Stimulated activated CD4-positive, alpha-beta T cell treated with anti-CD3 and anti-CD28 coated beads, Interleukin-12 subunit alpha, Interleukin-12 subunit beta, amount 100 ng/mL, for 4 hours (primary cell): ENCODE measurements at places on chromosomes 13 and 19.
A peak's percentile ranks its signal among the peaks of the same experiment; 100 is the strongest.

GRCh38 chr13:93736081-93736480 is 509.5 kb downstream of the GPC6 start:
- DNase-seq: no peak

DNA sequence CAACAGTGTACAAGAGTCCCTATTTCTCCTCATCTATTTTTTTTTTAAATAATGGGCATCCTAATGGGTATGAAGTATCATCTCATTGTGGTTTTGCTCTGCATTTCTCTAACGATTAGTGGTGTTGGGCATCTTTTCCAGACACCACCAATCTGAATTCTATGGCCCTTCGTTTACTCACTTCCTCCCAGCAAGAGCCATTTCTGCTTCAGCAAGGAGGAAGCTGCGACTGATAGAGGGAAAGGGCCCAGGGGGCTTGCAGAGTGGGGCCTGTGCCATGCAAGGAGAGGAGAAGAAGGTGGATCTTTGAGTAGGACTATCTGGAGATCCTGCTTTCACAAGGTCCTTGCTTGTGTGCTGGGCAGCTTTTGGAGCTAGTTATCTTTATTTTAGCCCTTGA is 58.0 kb downstream of the USPL1 start:
- DNase-seq: no peak

GRCh38 chr13:46160065-46160464 is 21.9 kb downstream of the LCP1 start:
- DNase-seq: no peak

DNA sequence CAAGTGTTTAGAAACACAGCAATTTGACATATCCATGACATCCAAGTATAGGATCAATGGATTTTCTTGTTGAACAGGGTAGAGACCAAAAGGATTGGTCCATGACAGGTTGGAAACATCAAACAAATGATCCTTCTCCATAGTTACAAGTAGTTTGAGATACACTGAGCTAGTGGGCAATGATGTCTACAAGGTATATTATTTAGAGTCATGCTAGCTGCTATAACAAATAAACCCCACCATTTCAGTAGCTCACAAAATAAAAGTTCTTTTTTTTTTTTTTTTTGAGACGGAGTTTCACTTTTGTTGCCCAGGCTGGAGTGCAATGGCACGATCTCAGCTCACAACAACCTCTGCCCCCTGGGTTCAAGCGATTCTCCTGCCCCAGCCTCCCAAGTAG is 4.9 kb upstream of the HAUS5 start:
- DNase-seq: no peak

- DNase-seq: no peak
These were observed 264.8 kb upstream of the SPRY2 start for GRCh38 chr13:80605716-80606115.

DNA sequence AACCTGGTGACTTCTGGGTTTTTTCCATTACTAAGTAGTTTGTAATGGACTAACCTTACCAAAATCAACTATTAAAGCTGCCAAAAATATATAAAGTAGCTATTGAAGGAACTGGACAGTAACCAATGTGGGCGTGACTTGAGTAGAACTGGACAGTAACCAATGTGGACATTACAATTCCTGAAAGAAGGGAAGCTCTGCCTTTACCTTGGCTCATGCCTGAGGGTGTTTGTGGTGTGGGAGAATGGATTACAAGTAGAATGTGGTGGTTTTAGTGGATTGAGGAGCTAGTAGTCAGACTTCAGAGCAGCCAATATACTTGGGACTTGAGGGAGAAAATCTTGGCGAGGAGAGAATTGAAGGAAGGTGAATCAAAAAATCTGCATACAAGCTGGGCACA is 17.5 kb downstream of the LRRC63 start:
- no peak for DNase-seq

DNA sequence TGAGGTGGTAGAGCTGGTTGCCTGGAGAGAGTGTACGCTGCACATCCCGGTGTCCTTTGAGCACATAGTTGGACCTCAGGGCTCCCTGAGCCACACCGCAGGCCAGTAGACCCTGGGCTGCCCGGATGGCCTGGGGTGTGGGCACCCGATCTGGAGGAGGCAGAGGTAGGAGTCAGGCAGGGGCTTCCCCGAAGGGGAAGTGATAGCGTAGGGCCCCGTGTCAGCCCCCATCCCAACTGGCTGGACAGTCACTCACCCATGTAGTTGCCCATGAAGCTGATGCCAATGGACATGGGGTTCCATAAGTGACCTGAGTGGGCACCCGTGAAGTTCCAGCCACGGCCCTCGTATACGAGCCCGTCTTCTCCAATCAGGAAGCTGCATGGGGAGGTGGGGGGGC is 3.6 kb downstream of the PGLYRP1 start:
- DNase-seq: no peak

DNA sequence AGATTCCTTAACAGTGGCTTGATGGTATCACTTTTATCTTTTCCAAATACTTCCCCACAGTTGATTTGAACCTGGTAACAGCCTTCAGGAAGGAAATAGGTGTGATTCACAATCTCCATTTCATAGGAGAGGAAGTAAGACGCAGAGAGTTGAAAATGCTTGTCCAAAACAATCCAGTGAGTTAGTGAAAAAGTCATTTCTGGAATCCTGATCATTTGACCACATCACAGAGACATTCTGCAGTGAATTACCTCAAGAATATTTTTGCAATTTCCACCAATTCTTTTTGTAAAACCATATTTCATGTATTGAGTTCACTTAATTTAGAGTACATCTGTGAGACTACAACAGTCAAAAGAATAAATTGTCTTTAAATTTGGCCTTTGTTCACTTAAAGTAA is 292.8 kb downstream of the DCLK1 start:
- DNase-seq: no peak

- no peak for DNase-seq
These were observed 8.2 kb upstream of the ZNF77 start for GRCh38 chr19:2952953-2953481.

GRCh38 chr13:77300176-77301037 is 26.5 kb downstream of the MYCBP2 start:
- no peak for DNase-seq

DNA sequence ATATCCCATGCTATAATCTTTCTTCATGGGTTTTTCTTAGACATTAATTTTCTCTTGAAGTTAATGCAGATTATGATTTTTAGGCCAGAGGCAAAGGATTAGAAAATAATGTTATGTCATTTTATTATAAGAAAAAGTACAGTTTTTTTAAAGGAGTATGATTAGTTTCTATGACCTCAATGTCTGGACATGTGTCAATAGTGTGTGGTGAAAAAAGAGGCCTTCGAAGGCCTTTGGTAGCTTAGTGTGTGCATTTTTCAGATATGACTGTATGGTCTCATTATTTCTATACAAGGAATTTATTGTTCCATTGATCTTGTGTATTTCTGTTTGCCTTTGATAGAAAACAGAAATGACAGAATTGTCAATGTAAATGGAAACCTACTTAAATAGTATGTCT is 195.6 kb downstream of the GPC5 start:
- DNase-seq: no peak

GRCh38 chr19:46299004-46299509 is 2.2 kb downstream of the HIF3A start:
- no peak for DNase-seq

- DNase-seq: no peak
These were observed 285.8 kb downstream of the MYO16 start for GRCh38 chr13:108915095-108915633.

DNA sequence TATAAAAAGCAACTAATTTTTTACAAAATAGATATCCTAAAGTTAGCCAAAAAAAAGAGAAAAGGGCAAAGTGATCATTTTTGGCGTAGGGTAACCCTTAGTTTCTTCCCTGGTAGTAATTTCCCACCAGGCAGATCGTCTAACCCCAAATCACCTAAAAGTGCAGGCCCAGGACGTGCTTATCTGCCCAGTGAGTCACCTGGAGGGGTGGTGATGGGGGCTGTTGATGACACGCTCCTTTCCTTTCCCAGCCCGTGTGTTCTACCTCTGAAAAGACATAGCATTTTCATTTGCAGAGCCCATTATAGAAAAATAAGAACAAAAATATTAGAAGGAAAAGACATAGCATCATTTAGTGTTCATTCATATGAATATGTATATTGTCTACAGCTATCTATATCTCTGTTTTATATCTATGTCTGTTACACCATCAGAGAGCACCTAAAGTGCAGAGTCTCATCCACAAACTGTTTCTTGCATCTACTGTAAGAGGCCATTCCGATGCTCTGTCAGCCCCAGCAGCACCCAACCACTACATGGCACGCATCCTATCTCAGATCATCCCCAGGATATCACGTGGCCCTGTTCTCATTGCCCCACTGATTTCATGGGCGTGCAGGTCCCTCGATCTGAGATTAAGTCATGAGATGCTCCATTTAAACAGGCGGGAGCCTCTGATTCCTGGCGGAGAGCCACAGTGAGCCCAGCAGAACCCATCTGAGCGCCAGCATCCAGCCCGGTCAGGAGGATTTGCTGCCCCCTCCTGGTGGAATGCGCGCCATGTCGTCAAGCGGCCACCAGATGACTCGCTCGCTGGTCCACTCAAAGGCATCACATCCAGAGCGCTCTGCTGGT is 8.5 kb upstream of the LILRB3 start:
- DNase-seq: peak; percentile 83

DNA sequence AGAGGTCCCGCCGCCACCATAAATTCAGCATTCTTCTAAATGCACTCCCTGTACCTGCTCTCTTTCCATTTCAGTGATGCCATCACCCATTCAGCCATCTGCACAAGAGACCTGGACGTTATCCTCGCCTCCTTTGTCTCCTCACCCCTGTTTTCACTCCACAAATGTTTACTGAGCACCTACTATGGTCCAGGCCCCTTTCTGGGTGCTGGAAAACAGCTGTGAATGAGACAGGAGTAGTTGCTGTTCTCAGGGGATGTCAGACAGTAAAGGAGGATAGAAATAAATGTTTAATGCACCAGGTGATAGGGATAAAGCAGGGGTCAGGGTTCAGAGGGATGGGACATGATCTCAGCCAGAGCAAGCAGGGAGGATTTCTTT is 3.3 kb downstream of the AP1M1 start:
- DNase-seq: no peak

DNA sequence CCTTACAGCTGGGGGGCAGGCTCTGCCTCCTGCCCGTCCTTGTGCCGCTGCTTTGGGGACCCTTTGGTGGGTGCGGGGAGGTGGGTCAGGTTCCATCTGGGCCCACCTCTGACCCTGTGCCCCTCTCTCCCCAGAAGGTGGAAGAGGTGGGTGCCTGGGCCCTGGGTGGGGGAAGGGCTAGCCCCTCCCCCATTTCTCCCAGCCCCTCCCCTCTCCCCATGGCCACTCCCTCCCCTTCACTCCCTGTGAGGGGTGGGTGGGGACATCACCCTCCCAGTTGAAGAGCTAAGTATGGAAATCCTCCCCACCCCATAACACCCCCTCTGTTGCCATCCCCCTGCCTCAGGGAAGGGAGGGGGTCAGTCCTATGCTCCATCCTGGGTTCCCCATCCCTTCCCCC is 14.2 kb downstream of the ARHGEF1 start:
- DNase-seq: no peak

DNA sequence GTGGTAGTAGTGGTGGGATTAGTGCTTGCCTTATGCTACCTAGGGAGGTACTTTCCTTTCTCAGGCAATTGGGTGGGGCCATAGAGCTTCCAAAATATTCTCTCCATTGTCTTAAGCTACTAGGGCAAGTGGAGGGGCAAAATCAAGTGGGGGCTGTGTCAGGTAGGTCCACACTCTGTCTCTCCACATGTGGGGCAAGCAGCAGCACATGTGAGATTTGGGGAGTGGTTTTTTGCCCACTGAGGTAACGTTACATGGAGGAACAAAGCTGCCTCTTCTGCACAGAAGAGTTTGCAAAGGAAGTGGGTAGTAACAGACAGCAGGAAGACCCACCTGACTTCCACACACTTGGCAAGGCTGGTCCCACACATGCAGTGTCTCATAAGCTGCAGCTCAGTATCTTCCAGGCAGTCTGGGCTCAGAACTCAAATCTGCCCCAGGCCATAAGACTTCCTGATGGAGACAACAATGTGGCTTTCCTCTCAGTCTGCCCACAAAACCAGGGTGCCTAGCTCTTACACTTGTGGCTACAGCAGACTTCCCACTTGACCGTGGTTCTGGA is 1581.5 kb upstream of the PCDH20 start:
- DNase-seq: no peak

DNA sequence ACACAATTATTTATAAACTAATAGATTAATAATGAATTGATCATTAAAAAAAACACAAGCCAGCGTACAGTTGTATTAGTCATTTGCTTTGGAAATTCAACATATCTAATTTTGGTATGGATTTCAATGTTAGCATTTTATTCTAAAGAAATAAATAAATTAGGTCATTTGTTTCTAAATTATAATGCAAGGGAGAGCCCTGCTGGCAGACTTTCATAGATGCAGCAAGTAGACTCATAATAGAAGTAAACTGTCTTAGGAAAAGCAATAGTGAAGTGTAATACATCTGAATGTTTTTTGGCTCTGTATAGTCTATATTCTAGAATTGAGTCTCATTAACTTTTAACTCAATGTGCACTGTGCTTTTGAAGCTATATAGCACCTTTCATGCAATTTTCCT is 982.4 kb upstream of the MIR17HG start:
- DNase-seq: no peak

DNA sequence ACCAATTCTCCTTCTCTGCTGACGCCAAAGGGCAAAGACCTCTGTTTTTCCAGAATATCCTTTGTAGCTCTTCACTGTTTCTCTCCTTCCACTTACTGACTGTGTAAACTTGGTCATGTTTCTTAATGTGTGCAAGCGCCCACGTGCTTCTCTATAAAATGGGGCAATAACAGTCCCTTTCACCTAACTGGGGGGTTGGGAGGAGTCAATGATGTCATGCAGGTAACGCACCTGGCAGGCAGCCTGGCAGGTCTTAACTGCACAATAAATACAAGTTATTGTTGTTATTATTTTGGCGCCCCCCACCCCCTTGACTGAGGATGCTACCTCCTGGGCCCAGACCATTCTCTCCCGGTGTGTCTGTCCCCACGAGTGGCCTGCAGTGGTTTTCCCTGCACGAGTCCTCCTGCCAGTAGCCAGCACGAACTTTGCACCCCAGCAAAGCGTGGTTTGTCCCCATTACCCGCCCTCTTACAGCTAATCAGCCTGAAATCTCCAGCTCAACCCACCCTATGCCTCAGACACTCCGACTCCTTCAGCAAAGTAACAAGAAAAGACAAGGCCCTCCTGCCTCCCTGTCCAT is 5.3 kb downstream of the SBSN start:
- DNase-seq: no peak

- DNase-seq: peak; percentile 65
These were observed 138.9 kb upstream of the RFC3 start for GRCh38 chr13:33678906-33679657.

GRCh38 chr13:102484329-102484728 is 82.5 kb upstream of the FGF14 start:
- DNase-seq: no peak

GRCh38 chr19:21322528-21322927 is 6.7 kb downstream of the ZNF708 start:
- no peak for DNase-seq

DNA sequence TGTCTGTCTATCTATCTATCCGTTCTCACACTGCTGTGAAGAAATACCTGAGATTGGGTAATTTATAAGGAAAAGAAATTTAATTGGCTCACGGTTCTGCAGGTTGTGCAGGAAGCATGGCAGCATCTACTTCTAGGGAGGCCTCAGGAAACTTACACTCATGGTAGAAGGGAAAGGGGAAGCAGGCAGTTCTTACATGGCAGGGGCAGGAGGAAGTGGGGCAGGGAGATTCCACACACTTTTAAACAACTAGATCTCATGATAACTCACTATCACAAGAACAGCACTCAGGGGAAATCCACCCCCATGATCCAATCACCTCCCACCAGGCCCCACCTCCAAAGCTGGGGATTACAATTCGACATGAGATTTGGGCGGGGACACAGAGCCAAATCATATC is 105.3 kb downstream of the SLC10A2 start:
- DNase-seq: no peak

GRCh38 chr13:99565478-99566124 is 64.3 kb downstream of the TM9SF2 start:
- no peak for DNase-seq
